HFFc6 (cell line): ENCODE measurements at places on chromosomes 7 and 10. TPM values are rescaled to one million over a fixed set of nuclear protein-coding genes. Genes with fewer than 3 reads are reported as not detected.

The CPN1 gene
- not detected in 3 replicates for total RNA-seq

The CYP2E1 gene
- 0.78 to 0.99 TPM (median 0.79 TPM) in 3 replicates for total RNA-seq

The PCDH15 gene
- not detected in 3 replicates for total RNA-seq

The CHAT gene
- total RNA-seq = not detected in 3 replicates

The VIM gene
- total RNA-seq = 10,118 to 12,540 TPM (median 10,455 TPM) in 3 replicates

The PRSS37 gene
- not detected in 3 replicates for total RNA-seq

The NUP205 gene
- 31.0 to 49.2 TPM (median 48.7 TPM) in 3 replicates for total RNA-seq

The HOXA5 gene
- total RNA-seq = 2.6 to 2.8 TPM (median 2.7 TPM) in 3 replicates

The NOS3 gene
- 0.57 and 1.9 TPM in 2 replicates for total RNA-seq

The VDAC2 gene
- 216 and 220 TPM in 2 replicates for total RNA-seq

The DGKB gene
- 0.43 to 1.0 TPM (median 0.55 TPM) in 3 replicates for total RNA-seq

The GPR85 gene
- total RNA-seq = 2.7 and 3.8 TPM in 2 replicates

DNA sequence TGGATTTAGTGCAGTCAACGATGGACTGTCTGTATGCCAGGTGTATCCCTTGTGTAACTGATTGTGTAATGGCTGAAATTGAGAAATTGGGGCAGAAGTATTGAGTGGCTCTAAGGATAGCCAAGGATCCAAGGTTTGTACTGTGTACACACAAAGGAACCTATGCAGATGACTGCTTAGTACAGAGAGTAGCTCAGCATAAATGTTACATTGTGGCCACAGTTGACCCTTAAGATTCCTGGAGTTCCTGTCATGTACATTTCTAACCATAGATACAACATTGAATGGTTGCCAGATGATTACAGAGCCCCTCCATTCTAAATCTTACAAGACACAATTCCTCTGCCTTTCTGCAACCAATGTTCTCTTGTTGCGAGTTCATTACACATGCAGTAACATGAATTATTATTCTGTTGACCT lies 25.3 kb downstream of the CCDC126 start:
- no peaks in the 10 kb centered on the region; the same call in 1 of the 2 replicates for H3K27me3 ChIP-seq
- peaks cover 2% of the 10 kb centered on the region for H3K36me3 ChIP-seq
- H3K4me1 ChIP-seq = peaks cover 27% of the 10 kb centered on the region

GRCh38 chr10:92517034-92517655 lies 56.7 kb downstream of the IDE start:
- no peak overlapping the region for H3K27ac ChIP-seq
- H3K27me3 ChIP-seq = no peaks in the 10 kb centered on the region
- peaks cover 14% of the 10 kb centered on the region for H3K4me1 ChIP-seq
- peak; percentile 62 for DNase-seq

DNA sequence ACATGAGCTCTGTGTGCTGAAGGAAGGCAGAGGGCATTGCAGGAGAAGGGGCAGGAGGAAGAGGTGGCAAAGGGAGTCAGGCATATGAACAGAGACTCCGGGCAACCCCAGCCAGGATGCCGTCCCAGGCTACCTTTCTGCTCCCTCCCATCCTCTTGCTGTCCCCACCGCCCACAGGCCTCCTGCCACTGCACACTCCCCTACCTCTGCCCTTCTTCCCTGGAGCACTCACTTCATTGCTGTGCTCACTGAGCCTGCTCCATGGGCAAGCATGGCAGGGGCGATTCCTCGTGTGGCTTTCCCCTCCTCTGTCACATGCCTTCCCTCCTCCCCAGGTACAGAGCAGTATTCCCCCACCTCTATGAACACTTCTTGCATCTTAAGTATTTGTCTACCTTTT lies 93.4 kb downstream of the FANK1 start:
- no peak overlapping the region for H3K4me3 ChIP-seq
- peaks cover 5% of the 10 kb centered on the region; the same call in 1 of the 2 replicates for H3K36me3 ChIP-seq
- no peak overlapping the region for H3K27ac ChIP-seq
- peaks cover 14% of the 10 kb centered on the region; the same call in 1 of the 2 replicates for H3K4me1 ChIP-seq
- H3K27me3 ChIP-seq = peaks cover 5% of the 10 kb centered on the region; the same call in 1 of the 2 replicates
- no peak for DNase-seq

DNA sequence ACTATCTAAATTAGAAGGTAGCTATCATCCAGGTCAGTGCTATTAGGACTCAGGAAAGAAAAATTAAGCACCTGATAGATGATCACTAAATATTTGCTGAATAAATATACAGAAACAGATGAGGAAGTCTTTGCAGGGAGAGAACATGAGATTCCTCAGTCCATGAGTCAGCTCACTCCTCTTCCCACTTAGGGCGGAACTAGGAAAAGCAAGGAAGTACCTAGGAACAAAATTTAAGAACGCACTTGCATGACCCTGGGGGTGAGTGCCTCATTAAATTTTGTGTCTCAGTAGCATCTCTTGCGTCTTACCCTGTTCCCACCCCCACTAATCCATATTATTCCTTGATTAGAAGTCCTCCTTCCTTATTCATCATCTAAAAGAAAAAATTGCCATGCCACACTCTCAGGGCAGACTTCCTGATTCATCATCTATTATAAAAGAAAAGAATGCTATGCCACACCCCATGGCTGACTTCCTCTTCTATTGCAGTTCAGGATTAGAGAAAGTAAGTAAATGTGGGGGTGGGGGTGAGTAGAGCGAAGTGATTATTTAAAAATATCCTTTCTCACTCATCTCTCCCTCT lies 208.8 kb downstream of the THSD7A start:
- no peak overlapping the region for H3K4me3 ChIP-seq
- H3K4me1 ChIP-seq = no peaks in the 10 kb centered on the region
- DNase-seq = no peak
- H3K27ac ChIP-seq = no peak overlapping the region

GRCh38 chr7:115631782-115632181 lies 398.8 kb downstream of the TFEC start:
- no peak overlapping the region for H3K27ac ChIP-seq
- no peak overlapping the region for H3K4me3 ChIP-seq
- H3K4me1 ChIP-seq = peaks cover 21% of the 10 kb centered on the region
- H3K36me3 ChIP-seq = no peaks in the 10 kb centered on the region

DNA sequence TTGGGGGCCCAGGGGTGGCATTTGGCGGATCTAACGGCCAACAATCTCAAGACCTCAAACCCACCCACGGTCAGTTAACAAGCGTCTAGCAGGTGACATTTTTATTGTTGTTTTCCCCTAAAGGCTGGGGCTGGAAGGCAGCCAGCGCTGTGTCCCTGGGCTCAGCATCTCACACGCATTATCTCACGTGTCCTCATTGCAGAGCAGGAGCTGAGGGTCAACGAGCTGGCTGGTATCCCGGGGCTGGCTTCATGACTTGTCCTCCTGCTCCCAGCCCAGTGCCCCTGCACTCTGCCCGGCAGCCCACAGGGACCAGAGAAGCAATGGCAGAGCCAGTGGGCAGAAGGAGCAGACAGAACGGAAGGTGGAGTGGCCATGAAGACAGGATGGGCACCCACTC lies 54.4 kb upstream of the TMEM273 start:
- no peak overlapping the region for H3K27ac ChIP-seq
- no peak for DNase-seq
- no peaks in the 10 kb centered on the region for H3K36me3 ChIP-seq
- peaks cover 27% of the 10 kb centered on the region for H3K27me3 ChIP-seq
- no peaks in the 10 kb centered on the region for H3K4me1 ChIP-seq

- H3K27me3 ChIP-seq = peaks cover 8% of the 10 kb centered on the region
- DNase-seq = no peak
- peaks cover 7% of the 10 kb centered on the region; the same call in 1 of the 2 replicates for H3K4me1 ChIP-seq
- H3K36me3 ChIP-seq = peaks cover 4% of the 10 kb centered on the region; the same call in 1 of the 2 replicates
- H3K27ac ChIP-seq = no peak overlapping the region
Measured at GRCh38 chr10:33609546-33609945, 275.1 kb upstream of the NRP1 start.

DNA sequence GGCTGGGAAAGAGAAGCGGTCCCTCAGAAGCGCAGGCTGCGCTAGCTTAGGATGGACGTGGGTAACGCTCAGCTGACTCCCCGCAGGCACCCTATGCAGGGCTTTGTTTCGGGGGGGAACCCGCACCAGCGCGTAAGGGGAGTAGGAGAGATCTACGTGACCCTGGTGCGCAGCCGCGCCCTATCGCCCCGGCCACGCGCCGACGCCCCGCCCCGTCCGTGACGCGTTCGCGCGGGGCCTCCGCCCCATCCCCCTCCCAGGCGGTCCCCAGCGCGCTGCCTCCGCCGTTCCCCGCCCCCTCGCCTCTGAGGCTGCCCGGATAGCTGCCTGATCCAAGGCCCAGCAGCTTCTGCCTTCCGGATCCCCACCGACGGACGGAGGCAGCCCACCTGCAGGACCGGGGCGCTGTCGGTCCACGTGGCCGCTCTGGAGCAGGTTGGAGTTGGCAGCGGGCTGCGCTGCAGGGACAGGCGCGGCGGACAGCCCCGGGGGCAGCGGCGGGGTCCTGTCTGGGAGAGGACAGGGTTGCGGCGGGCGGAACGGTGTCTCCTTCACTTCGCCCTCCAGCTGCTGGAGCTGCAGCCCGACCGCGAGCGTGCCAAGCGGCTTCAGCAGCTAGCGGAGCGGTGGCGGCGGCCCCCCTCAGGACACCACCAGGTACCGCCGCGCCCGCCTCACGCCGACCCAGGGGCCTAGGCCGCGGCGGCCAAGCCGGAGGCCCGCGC lies at the start of gene VDAC2:
Gene VDAC2 (plus strand): TSS at position 515 of the 725 bp plus-strand sequence. CDS start 363 bp downstream, outside the sequence.
- H3K27me3 ChIP-seq = peaks cover 6% of the 10 kb centered on the region
- H3K4me3 ChIP-seq = peak within 1 kb of the TSS; percentile 99
- peak within 1 kb of the TSS; percentile 100 for H3K27ac ChIP-seq
- H3K36me3 ChIP-seq = peaks cover 34% of the 10 kb centered on the region

DNA sequence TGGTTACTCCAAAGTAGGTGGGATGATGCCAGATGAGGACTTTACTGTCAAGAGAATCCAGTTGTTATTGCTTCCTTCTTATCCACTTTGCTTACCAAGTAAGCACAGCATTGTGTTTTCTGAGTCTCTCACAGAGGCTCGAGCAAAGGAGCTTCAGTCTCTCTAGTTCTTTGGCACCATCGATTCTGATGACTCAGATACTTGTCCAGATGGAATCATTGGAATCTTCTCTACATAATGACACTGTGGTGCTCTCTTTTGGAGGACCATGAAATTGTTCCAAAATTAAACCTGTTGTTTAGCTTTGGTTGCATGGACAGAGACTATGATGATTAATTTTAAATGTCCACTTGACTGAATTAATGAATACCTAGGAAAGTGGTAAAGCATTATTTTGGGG lies 132.6 kb downstream of the NXPH1 start:
- H3K27ac ChIP-seq = no peak overlapping the region
- H3K36me3 ChIP-seq = no peaks in the 10 kb centered on the region
- DNase-seq = no peak
- no peaks in the 10 kb centered on the region for H3K4me1 ChIP-seq

GRCh38 chr10:13973742-13974141 lies 357.0 kb downstream of the FRMD4A start:
- H3K36me3 ChIP-seq = 0 out of 2 replicates have a peak, but pooled peaks cover 5% of the 10 kb centered on the region
- DNase-seq = peak; percentile 38
- H3K4me1 ChIP-seq = peaks cover 66% of the 10 kb centered on the region

DNA sequence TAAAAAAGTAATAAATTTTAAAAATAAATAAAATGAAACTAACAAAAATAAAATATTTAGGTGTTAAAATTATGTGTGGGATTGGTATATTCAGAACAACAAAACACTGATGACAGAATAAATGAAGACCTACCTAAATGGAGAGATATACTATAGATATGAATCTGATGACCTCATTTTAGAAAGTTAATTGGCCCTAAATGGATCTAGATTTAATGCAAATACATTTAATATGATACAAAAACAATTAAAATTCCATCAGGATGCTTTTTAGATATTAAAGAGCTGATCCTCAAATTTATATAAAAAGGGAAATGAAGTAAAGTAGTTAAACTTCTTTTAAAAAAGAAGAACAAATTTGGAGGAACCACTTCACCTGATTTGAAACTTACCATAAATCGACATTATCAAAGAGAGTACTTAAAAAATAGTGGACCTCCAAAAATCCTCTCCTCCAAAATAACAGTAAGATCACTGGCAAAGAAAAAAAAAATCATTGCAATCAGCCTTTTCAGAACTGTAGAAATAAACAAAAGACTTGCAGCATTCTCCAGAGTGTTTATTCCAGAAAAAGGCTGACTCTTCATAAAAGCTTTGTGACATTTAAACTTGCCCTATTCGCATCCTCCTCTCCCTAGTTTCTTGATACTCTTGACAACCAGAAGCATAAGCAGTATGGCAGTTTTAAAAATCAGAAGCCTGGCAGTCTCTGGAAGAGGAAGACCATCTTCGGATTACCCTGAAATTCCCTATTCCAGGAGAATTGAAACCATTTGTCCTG lies 125.9 kb upstream of the AKR1E2 start:
- peaks cover 62% of the 10 kb centered on the region for H3K4me1 ChIP-seq
- no peaks in the 10 kb centered on the region; the same call in 1 of the 2 replicates for H3K27me3 ChIP-seq
- H3K36me3 ChIP-seq = peaks cover 9% of the 10 kb centered on the region
- DNase-seq = no peak
- H3K4me3 ChIP-seq = no peak overlapping the region
- H3K27ac ChIP-seq = no peak overlapping the region

GRCh38 chr7:18902892-18903291 lies 214.5 kb downstream of the TWIST1 start:
- H3K27ac ChIP-seq = no peak overlapping the region
- H3K27me3 ChIP-seq = no peaks in the 10 kb centered on the region

GRCh38 chr10:1661859-1662437 lies 75.4 kb downstream of the ADARB2 start:
- no peaks in the 10 kb centered on the region; the same call in 1 of the 2 replicates for H3K27me3 ChIP-seq
- no peak for DNase-seq
- H3K27ac ChIP-seq = no peak overlapping the region
- H3K4me3 ChIP-seq = no peak overlapping the region
- H3K4me1 ChIP-seq = no peaks in the 10 kb centered on the region

- H3K4me3 ChIP-seq = no peak overlapping the region
- H3K4me1 ChIP-seq = peaks cover 9% of the 10 kb centered on the region
- peak; percentile 35 for DNase-seq
- no peak overlapping the region for H3K27ac ChIP-seq
- H3K27me3 ChIP-seq = peaks cover 16% of the 10 kb centered on the region
- no peaks in the 10 kb centered on the region for H3K36me3 ChIP-seq
Measured at GRCh38 chr7:34430456-34430855, 227.6 kb upstream of the NPSR1 start.

DNA sequence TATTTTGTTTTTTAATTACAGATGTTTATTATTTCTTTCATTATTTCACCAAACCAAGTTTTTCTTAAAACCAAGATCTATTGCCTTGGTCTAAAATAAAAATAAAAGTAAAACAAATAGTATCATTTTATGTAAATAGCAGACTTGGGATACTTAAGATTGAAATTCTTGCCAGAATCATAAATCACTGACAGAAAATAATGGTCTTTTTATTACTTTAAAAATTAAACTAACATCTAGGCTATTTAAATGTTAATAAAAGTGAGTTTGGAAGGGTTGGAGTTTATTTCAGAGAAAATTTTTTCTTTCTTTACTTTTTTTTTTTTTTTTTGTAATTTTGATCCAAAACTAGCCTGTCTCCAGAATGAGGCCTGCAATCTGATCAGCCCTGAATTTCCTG lies 568.0 kb upstream of the IGFBP3 start:
- H3K4me1 ChIP-seq = peaks cover 60% of the 10 kb centered on the region
- DNase-seq = no peak
- no peak overlapping the region for H3K27ac ChIP-seq
- no peaks in the 10 kb centered on the region for H3K36me3 ChIP-seq
- no peaks in the 10 kb centered on the region for H3K27me3 ChIP-seq
- no peak overlapping the region for H3K4me3 ChIP-seq
